ENCODE measurements at places on chromosomes 11 and 22. TPM values are rescaled to one million over a fixed set of nuclear protein-coding genes. Genes with fewer than 3 reads are reported as not detected.

- peaks cover 43% of the 10 kb centered on the region for H3K4me1 ChIP-seq
- H3K27ac ChIP-seq, result no peak overlapping the region
- no peak for DNase-seq
- H3K4me3 ChIP-seq, result no peak overlapping the region
- H3K27me3 ChIP-seq, result peaks cover 4% of the 10 kb centered on the region
Measured at GRCh38 chr11:30582726-30583125, 3.4 kb downstream of the MPPED2 start.

The ANKK1 gene
- polyA plus RNA-seq, result not detected

DNA sequence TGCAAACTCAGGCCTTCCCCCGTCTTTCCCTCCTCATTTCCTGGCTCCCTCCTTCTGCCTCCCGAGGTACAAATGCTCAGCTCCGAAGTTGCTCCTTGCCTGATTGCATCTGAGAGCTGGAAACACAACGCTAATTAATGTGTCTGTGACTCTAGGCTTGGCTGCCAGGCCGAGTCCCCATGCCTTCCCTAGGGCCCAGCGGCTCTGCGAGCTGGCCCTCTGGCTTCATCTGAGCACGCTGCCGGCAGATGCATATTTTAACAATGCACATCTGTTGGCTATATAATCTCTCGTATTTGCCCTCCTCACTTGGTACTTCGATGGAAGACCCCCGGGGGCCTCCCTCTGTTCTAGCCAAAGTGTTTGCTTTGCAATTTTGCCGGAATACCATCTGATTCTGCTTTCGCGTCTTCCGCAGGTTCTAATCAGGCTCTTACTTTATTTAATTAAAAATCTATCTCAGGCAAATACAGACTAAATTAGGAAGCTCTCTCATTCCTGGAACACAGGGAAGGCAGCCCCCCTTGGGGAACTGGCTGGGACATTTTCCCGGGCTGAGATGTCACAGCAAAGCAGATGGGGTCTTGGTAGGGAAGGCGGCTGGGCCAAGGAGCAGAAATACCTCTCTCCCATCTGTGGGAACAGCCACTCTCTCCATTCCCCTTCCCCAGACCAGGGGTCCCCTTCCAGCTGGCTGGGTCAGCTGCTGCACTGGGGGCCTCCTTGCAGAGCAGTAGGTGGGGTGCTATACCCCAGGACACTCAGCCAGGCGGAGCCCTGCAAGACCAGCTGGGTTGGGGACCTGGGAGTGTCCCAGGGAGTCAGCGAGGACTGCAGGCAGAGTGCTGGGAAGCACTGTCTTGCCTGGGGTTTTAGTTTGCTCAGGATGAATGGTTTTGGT, 162.8 kb downstream of the ST3GAL4 start:
- H3K27me3 ChIP-seq, result no peaks in the 10 kb centered on the region
- H3K4me3 ChIP-seq, result no peak overlapping the region
- no peaks in the 10 kb centered on the region for H3K36me3 ChIP-seq
- no peaks in the 10 kb centered on the region for H3K4me1 ChIP-seq
- no peak for DNase-seq

DNA sequence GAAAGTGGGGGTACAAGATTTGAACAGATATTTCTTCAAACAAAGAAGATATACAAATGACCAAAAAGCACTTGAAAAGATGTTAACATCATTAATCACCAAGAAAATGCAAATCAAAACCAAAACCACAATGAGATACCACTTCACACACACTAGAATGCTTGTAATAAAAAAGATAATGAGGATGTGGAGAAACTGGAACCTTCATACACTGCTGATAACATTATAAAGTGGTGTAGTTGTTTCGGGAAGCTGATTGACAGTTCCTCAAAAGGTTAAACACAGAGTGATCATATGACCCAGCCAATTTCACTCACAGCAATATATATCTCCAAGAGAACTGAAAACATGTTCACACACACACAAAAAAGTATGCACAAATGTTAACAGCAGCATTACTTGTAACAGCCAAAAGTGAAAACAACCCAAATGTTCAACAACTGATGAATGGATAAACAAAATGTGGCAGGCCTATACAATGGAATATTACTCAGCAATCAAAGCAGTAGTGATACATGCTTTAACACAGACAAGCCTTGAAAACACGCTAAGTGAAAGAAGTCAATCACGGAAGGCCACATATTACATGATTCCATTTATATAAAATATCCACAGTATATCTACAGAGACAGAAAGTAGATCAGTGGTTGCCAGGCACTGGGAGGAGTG, 15.1 kb downstream of the PITPNB start:
- peaks cover 13% of the 10 kb centered on the region for H3K4me1 ChIP-seq
- peaks cover 5% of the 10 kb centered on the region for H3K36me3 ChIP-seq
- DNase-seq, result no peak
- H3K4me3 ChIP-seq, result no peak overlapping the region
- H3K27me3 ChIP-seq, result no peaks in the 10 kb centered on the region

DNA sequence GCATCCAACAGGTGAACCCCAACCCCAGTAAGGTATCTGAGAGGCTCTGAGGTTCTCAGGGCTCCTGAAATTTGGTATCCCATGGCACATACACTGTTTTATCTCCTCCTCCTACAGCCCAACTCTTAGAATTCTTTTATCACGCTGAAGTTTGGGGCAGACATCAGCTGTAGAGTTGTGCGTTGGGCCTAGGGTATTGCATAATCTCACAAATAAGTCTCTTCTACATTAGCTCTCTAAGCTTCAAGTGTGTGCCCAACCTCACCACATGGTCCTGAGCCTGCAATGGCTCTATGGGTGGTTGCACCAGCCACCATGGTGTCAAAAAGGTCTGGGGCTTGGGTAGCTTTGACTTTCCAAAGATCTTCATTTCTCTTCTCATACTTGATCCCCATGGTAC, 603.0 kb downstream of the BUD13 start:
- no peak overlapping the region for H3K27ac ChIP-seq
- H3K36me3 ChIP-seq, result no peaks in the 10 kb centered on the region
- H3K4me1 ChIP-seq, result no peaks in the 10 kb centered on the region
- no peaks in the 10 kb centered on the region for H3K27me3 ChIP-seq

The HEPN1 gene
- polyA plus RNA-seq, result not detected

- no peak overlapping the region for H3K27ac ChIP-seq
- peaks cover 83% of the 10 kb centered on the region for H3K36me3 ChIP-seq
- peaks cover 73% of the 10 kb centered on the region for H3K4me1 ChIP-seq
- no peaks in the 10 kb centered on the region for H3K27me3 ChIP-seq
Measured at GRCh38 chr22:49790912-49791311, 36.8 kb downstream of the BRD1 start.

DNA sequence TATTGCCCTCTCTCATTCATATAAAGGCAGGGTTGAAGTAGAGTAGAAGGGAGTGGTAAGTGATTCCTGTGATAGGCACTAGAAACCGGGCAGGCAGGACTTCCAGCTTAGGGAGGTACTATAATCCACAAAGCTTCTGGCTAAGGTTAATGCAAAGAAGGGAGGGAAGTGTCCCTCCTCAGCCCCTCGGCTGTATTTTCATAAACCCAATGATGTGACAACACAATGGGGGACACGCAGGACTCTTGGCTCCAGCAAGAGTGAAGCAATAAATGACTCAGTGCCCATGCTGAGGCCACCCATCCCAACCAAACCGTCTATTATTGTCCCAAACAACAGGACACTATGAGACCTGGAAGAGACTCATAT, 90.7 kb downstream of the ETS1 start:
- DNase-seq, result no peak
- peaks cover 94% of the 10 kb centered on the region for H3K4me1 ChIP-seq
- no peak overlapping the region for H3K4me3 ChIP-seq
- no peaks in the 10 kb centered on the region for H3K27me3 ChIP-seq

The CHRM4 gene
- polyA plus RNA-seq, result not detected

- peaks cover 20% of the 10 kb centered on the region for H3K4me1 ChIP-seq
- H3K27ac ChIP-seq, result peak overlapping the region; percentile 32
- peak overlapping the region; percentile 56 for H3K4me3 ChIP-seq
Measured at GRCh38 chr11:119585043-119585781, 143.8 kb downstream of the NECTIN1 start.

DNA sequence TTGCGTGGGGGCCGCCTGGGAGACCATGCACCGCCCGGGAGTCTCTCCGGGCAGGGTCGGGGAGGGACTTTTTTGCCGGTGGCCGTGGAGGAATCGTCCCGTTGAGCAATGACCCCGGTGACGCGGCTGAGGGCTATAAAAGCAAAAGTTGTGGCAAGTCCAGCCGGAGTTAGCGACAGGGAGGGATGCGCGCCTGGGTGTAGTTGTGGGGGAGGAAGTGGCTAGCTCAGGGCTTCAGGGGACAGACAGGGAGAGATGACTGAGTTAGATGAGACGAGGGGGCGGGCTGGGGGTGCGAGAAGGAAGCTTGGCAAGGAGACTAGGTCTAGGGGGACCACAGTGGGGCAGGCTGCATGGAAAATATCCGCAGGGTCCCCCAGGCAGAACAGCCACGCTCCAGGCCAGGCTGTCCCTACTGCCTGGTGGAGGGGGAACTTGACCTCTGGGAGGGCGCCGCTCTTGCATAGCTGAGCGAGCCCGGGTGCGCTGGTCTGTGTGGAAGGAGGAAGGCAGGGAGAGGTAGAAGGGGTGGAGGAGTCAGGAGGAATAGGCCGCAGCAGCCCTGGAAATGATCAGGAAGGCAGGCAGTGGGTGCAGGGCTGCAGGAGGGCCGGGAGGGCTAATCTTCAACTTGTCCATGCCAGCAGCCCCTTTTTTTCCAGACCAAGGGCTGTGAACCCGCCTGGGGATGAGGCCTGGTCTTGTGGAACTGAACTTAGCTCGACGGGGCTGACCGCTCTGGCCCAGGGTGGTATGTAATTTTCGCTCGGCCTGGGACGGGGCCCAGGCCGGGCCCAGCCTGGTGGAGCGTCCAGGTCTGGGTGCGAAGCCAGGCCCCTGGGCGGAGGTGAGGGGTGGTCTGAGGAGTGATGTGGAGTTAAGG, at the start of gene NEAT1:
NEAT1 (plus strand) TSS at position 166 of the 883 bp plus-strand sequence.
- H3K4me3 ChIP-seq, result peak within 1 kb of the TSS; percentile 91
- peak within 1 kb of the TSS; percentile 100 for H3K27ac ChIP-seq
- peak; percentile 96 for DNase-seq
- no peaks in the 10 kb centered on the region for H3K27me3 ChIP-seq
- H3K4me1 ChIP-seq, result peaks cover 28% of the 10 kb centered on the region

- H3K27ac ChIP-seq, result no peak overlapping the region
- no peak overlapping the region for H3K4me3 ChIP-seq
- no peaks in the 10 kb centered on the region for H3K27me3 ChIP-seq
- DNase-seq, result no peak
Measured at GRCh38 chr11:113184498-113184897, 129.9 kb upstream of the TTC12 start.

- H3K27me3 ChIP-seq, result no peaks in the 10 kb centered on the region
- H3K36me3 ChIP-seq, result peaks cover 23% of the 10 kb centered on the region
- no peak overlapping the region for H3K4me3 ChIP-seq
- peak overlapping the region; percentile 31 for H3K27ac ChIP-seq
Measured at GRCh38 chr11:17197431-17197898, 10.3 kb downstream of the PIK3C2A start.

GRCh38 chr11:128324531-128325141, 262.7 kb downstream of the ETS1 start:
- peak; percentile 69 for DNase-seq
- no peak overlapping the region for H3K4me3 ChIP-seq
- H3K27ac ChIP-seq, result peak overlapping the region; percentile 64
- no peaks in the 10 kb centered on the region for H3K27me3 ChIP-seq

GRCh38 chr22:46971099-46971763, 208.8 kb downstream of the TBC1D22A start:
- peak overlapping the region; percentile 14 for H3K27ac ChIP-seq
- DNase-seq, result no peak
- H3K4me1 ChIP-seq, result no peaks in the 10 kb centered on the region
- H3K4me3 ChIP-seq, result no peak overlapping the region

The NECTIN1 gene
- polyA plus RNA-seq, result 1.2 TPM

The MRGPRX4 gene
- not detected for polyA plus RNA-seq

DNA sequence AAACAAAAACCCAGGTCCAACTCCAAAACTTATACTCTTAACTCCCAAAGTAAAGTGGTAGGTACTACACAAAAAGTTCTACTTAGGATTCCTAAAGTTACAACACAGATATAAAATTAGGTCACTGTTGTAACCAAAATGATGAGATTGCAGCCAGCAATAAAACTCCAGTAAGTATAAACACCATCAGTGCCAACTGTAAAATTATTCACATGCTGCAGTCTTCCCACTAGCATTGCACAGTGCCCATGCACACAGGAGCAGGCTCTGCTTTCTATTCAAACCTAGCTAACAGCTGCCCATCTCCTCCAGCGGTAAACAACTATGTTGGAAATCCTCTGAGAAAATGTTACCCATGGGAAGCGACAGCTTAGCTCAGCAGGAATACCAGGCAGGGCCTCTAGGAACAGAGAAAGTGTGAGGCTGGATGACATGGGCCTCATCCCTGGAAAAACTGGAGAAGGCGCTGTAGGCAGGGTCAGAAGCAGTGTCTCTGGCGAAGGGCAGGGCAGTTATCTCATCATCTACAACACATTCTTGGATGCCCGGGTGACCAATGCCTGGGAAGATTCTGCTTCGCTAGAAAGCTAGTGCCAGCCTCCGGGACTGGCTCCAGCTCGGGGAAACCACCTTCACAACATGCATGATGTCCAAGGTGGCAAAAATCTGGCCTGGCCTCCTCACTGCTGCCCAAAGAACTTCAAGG, 9.1 kb downstream of the CPT1A start:
- peaks cover 95% of the 10 kb centered on the region for H3K4me1 ChIP-seq
- H3K36me3 ChIP-seq, result peaks cover 16% of the 10 kb centered on the region
- H3K27me3 ChIP-seq, result no peaks in the 10 kb centered on the region
- DNase-seq, result peak; percentile 56

The MS4A6E gene
- not detected for polyA plus RNA-seq

The SMIM35 gene
- not detected for polyA plus RNA-seq

- H3K27ac ChIP-seq, result no peak overlapping the region
- peaks cover 26% of the 10 kb centered on the region for H3K4me1 ChIP-seq
- H3K4me3 ChIP-seq, result no peak overlapping the region
- DNase-seq, result no peak
- H3K27me3 ChIP-seq, result peaks cover 5% of the 10 kb centered on the region
- no peaks in the 10 kb centered on the region for H3K36me3 ChIP-seq
Measured at GRCh38 chr11:122747351-122747781, 90.9 kb upstream of the CRTAM start.

The UBE2L6 gene
- 73.0 TPM for polyA plus RNA-seq

GRCh38 chr11:1519028-1520010, 32.7 kb upstream of the MOB2 start:
- peaks cover 22% of the 10 kb centered on the region for H3K4me1 ChIP-seq
- no peak overlapping the region for H3K27ac ChIP-seq

The KCNK4 gene
- polyA plus RNA-seq, result not detected

The ADAMTS8 gene
- polyA plus RNA-seq, result 11.9 TPM

DNA sequence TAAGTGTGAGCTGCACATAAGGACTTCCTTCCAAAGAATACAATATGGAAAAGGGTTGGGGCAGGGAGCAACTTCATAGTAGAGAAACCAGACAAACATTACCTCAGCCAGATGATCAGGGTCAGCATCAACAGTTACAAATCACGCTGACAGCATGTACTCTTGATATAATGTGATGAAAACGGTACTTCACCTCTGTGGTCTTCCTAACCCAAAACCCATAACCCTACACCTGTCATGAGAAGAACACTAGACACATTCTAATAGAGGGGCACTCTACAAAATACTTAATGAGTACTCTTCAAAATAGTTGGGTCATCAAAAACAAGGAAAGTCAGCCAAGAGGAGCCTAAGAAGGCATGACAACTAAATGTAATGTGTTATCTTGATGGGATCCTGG, 43.9 kb downstream of the RRAS2 start:
- no peaks in the 10 kb centered on the region for H3K27me3 ChIP-seq
- H3K4me1 ChIP-seq, result peaks cover 72% of the 10 kb centered on the region
- no peaks in the 10 kb centered on the region for H3K36me3 ChIP-seq

GRCh38 chr11:130815956-130816355, 100.3 kb downstream of the SNX19 start:
- peaks cover 15% of the 10 kb centered on the region for H3K4me1 ChIP-seq
- H3K36me3 ChIP-seq, result no peaks in the 10 kb centered on the region
- no peak overlapping the region for H3K27ac ChIP-seq
- H3K27me3 ChIP-seq, result no peaks in the 10 kb centered on the region

The MYEOV gene
- 5.3 TPM for polyA plus RNA-seq
